ENCODE measurements at places on chromosomes 5 and 9.

- no peak for DNase-seq
Measured at GRCh38 chr5:141715346-141715905, 33.4 kb upstream of the ARAP3 start.

DNA sequence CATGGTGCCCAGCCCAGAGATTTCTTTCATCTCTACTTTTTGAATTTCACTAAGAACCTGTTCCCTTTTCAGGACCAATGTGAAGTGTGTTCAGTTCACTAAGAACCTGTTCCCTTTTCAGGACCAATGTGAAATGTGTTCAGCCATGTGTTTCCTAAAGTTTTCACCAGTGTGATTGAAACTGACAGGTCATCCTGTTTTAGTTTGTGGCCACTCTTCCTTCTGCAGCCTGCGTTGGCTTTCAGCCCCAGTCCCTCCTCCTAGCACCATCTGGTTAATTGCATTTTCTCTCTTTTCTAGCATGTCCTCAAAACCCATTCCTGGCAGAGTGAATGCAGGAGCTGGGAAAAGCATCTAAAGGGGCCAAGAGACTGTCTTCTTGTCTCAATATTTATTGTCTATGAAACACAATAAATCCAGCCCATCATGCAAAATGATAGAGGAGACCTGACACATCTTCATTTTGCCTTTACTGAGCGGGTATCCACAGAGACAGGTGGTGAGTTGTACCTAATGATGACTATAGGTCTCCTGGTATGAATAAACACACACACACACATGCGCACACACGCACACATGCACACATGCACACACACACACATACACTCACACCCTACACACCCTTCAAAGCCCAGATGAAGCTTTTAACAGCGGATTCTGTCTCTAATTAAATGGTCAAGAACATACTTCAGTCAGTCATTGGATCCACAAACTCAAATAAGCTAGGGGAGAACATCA, 6.1 kb upstream of the PANK3 start:
- DNase-seq, result peak; percentile 12

GRCh38 chr9:108688051-108688450, 167.7 kb downstream of the ACTL7B start:
- no peak for DNase-seq

DNA sequence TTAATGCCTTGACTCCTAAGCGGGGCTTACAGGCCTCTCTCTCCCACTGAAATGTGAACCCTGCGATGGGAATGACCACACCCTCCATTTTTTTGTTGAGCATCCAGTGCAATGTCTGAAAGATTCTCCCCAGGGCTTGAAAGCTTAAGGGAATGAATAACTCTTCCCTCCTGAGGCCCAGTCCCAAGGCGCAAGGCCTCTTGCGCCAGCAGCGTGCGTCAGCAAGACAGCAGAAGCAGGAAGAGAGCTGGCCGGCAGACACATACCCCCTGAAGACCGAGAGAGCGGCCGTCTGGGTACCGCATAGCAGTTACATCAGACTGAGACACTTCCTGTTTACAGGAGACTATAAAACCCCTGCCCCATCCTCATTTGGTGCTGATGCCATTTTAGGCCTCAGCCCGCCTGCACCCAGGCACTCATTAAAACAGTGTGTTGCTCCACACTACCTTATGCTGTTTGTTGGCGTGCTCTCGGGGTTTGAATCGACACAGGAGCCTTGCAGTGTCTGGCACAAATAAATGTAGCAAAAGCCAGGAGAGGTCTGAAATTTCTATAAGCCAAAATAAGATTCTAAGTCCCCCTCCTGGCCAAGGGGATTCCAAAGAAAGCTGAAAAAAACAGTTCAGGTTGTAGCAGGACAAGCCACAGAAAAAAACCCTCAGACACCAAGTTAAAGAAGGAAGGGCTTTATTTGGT, 62.3 kb downstream of the GDNF start:
- peak; percentile 41 for DNase-seq

Data from fibroblast of skin of abdomen (primary cell).